ENCODE measurements at places on chromosomes 5 and 9. TPM values are rescaled to one million over a fixed set of nuclear protein-coding genes. Genes with fewer than 3 reads are reported as not detected.

DNA sequence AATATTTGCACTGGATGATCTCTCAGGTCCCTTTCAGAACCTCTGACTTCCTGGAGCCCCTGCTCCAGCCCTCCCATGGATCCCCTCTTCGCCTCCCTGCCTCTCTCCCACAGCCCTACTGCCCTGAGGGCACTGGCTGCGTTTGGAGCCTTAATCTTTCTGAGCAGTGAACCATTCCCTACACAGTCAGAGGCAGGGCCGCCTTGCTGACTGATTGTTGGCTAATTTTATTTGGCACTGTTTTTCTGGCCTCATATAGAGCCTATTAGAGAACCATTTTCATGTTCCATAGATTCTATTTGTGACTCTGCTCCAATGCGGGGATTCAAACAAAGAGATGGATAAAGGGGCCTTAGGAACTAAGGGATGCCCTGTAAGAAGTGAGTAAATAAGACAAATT lies 91.1 kb downstream of the BRINP1 start:
- DNase-seq: no peak

DNA sequence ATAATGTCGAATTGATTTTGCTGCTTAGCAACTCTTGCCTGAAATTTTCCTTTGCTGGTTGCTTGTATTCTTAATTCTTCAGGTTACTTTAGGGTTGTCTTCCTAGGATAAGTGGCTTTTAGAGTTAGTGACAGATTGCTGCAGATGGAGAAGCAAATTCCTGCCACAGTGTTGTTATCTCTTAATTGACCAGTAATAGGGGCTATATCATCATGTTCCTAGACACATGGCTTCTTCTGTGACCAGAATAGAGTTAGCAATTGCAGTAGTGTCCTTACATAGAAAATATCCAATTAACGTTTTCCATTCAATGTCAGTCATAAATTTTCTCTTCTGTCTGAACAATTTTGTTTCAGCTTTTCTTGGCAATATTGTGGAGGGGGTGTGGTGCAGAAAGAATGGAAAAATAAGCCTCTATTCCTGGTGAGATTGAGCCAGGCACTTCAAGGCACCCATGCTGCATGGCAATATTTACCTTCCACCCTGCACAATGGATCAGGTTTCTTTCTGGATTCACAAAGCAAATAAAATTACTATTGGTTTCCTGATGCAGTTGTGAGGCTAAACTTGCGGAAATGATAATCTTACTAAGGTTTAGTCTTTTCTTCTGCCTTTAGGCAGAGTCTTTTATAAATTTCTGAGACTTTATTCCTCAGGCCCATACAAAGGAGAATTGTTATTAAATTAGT lies 1481.5 kb downstream of the EFNA5 start:
- DNase-seq: no peak

GRCh38 chr9:17251100-17251499 lies 116.3 kb downstream of the CNTLN start:
- DNase-seq: no peak

- DNase-seq: no peak
These were observed 134.5 kb downstream of the FANCC start for GRCh38 chr9:95182854-95183563.

DNA sequence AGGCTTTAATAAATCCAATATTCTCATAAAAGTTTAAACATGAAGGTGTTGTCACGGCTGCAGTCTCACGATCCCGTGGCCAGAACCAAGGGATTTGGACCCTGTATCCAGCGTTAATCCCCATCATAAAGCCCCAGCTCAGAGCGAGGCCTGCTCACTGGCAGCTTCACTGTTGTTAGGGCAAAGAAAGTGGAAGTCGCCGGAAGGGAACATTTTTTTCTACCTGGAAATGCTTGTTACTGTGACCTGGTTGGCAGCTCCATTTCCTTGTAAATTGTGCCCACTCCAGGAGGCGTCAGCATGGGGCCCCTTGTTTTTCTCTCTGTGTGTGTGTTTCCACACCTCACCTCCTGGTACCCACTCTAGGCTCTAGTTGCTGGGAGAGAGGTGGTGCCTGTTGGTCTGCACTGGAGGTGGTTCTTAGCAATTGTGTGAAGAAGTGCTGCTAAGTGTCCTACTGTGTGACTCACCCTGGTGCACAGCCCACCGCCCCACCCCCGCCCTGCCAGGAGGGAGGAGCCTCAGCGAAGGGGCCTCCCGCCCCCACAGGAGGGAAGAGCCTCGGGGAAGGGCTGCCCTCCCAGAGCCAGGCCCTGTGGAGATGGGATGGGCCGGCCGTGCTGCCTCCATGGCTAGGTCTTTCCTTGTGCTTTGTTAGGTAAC lies 105.1 kb downstream of the EHMT1 start:
- DNase-seq: no peak

DNA sequence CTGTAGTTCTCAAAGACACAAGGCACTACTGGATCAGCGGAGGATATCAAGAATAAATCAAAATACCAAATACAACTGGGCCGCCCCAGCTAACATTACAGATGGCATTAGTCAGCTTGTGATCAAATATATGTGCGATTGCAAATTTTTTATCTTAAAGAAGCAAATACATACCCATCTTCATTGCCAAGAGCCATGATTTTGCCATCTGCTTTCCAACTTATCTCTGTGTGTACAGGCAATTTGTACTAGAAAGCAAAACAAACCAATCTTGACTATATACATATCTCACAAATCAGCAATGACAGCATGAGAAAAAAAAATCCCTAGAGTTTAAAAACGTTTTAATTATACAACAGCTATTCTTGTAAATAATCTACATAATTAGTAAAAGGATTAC lies 20.3 kb downstream of the GEMIN5 start:
- no peak for DNase-seq

Gene DND1
- not detected for total RNA-seq

All from fibroblast of the aortic adventitia (primary cell).